ENCODE measurements at places on chromosomes 2 and 18.

- DNase-seq = peak; percentile 1
These were observed 93.9 kb downstream of the EVA1A start for GRCh38 chr2:75466708-75467311.

GRCh38 chr2:230505162-230505561, 89.2 kb downstream of the SP100 start:
- DNase-seq = no peak

DNA sequence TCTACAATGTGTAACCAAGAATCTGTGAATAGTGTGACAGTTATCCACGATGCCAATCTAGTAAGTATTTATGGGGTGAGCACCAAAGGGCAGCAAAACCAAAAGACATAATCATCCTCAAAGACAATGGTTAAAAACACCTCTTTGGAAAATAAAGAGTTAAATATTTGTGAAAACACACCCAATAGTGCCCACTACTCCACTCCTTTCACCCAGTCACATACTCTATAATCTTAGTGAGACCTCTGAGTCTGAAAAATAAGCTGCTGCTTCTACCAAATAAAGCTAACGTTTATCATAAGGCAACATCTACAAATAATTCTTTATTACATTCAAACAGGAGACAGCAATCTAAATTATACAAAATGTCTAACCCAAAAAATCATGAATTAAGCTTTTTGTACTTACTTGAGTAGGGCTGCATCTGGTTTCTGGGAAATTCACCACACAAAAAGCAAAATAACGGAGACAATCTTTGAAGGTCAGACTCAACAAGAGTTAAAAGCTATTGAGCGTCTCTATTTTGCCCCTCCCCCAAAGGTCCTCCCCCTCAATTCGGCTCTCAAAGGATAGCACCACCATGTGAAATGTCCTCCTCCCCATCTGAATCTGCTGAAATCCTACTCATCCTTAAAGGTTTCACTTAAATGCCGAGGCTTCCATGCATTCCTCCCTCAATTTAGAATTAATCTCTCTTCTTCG, 2.0 kb downstream of the RAPH1 start:
- no peak for DNase-seq

DNA sequence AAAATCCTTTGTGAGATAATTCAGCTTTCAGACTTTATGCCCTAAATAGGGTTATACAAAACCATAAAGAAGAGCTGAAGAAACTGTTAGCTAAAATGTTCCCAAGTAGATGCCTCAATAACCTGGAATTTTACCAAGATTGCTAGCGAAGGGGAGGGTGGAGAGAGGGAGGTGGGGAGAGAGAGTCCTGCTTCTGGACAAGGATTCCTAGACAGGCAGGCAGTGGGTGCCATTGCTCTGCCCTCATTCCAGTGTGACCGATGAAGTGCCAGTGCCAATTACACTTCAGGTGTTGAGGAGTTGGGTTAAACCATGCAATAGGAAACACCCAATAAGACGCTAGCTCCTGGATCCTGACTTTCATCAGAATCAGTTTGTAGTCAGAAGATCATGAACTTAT, 18.1 kb downstream of the LAPTM4A start:
- DNase-seq = no peak

DNA sequence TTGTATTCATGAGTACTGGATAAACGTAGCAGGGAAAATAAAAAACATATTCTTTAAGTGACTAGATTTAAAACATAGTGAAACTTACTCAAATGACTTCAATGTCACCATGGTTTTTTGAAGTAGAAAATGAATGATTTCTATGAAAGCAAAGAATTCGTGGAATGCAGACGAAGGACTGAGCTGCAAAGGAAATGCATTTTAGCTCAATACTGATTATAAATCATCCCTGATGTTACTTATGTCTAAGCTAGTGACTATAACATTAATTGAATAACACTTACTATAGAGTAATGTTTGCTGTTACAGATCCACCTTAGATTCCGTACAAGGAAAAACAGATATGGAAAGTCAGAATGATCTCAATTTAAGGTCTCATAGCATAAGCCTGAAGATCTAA, 1257.7 kb upstream of the CDH2 start:
- DNase-seq = no peak

GRCh38 chr2:234845602-234846590, 105.9 kb upstream of the SH3BP4 start:
- DNase-seq = no peak

DNA sequence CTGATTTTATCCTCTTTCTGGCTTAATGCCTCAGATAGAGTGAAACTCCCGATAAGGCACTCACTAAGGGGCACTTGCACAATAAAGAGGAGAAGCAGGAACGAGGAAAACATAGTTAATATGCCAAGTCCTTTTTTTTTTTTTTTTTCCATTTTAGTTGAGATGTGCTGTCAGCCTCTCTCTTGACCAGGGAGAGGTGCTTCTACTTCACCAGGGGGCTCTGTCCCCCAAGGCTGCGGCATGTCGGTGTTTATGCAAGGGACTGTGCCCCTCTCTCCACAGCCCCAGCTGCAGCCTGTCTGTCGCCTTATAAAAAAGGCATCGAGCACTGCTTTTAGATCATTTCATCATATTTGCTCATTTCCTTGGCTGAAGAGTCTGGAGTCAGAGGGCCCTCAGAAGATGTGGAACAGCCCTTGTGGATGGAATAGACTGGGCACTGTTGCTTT, 178.1 kb downstream of the SLC8A1 start:
- DNase-seq = no peak

DNA sequence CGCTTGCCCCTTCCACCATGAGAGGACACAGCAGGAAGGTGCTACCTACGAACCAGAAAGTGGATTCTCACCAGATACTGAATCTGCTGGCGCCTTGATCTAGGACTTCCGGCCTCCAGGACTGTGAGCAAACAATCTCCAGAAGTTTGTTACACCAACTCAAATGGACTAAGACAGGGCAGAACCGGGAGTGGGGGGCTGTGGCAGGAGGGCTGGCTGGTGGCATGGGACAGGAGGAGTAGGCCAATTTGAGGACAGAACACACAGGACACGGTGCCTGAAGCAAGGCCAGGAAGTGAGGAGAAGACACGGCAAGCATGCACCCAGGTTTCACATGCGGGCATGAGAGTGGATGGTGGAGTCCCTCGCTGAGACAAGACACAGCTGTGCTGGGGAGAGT, 40.1 kb downstream of the CRACDL start:
- DNase-seq = no peak

- no peak for DNase-seq
These were observed 93.6 kb upstream of the HNMT start for GRCh38 chr2:137870682-137871081.

GRCh38 chr2:30786923-30787685, 20.1 kb downstream of the CAPN13 start:
- no peak for DNase-seq

GRCh38 chr18:79639072-79639829, 40.4 kb upstream of the CTDP1 start:
- DNase-seq = no peak

DNA sequence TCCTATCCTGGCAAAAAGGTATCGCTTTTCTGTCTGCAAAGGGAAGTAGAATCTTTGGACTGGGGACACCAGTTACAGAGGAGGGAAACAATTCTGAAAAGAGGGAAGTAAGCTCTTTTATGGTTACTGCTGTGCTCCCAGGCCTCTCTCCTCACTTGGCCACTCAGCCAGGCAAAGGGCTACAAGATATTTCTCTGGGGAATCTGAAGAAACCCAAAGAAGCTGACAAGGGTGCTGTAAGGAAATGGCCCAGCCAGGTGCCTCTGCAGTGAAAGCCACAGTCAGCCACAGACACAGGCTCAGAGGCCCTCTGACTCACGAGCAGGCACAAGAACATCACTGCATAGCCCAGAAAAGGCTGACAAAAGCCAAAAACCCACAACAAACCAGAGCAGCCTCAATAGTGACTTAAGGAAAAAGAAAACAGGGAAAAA, 5.8 kb downstream of the HDLBP start:
- DNase-seq = peak; percentile 43

GRCh38 chr2:239756790-239757760, 268.1 kb downstream of the NDUFA10 start:
- no peak for DNase-seq

DNA sequence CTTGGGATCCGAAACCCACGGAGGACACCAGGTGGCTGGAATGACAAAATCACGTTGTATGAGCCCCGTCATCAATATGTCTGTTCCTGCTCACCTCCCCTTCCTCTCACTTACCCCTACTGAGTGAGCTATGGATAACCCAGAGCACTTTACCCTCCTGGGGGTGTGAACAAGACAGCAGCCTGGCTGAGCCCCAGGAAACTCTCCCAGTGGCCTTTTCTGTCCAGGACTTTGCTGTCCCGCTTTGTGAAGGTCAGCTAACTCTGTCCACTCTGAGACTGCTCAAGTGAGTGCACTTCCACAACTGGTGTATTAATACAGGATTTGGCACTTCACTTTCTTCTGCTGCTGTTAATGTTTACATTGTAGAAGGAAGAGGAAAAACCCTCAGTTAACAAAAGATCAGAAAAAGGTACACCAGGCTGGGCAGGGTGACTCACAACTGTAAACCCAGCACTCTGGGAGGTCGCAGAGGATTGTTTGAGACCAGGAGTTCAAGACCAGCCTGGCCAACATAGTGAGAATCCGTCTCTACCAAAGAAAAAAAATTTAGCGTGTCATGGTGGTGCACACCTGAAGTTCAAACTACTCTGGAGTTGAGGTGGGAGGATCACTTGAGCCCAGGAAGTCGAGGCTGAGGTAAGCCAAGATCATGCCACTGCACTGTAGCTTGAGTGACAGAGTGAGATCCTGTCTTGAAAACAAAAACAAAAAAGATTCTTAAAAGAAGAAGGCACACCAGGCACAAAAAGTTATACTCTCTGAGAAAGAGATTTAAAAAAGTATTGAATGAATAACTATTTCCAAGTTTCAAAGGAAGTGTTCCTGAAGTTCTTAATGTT, 90.3 kb downstream of the CLHC1 start:
- DNase-seq = no peak
